Hepatocyte (in vitro differentiated cells): ENCODE measurements at places on chromosomes 6 and 20. TPM values are rescaled to one million over a fixed set of nuclear protein-coding genes. Genes with fewer than 3 reads are reported as not detected.

- H3K36me3 ChIP-seq = no peaks in the 10 kb centered on the region
- no peak overlapping the region for H3K4me3 ChIP-seq
- no peak overlapping the region for H3K27ac ChIP-seq
- peaks cover 4% of the 10 kb centered on the region for H3K4me1 ChIP-seq
Measured at GRCh38 chr6:9711365-9711764, 703.5 kb downstream of the TFAP2A start.

GRCh38 chr6:20182926-20183521, 29.2 kb downstream of the MBOAT1 start:
- H3K4me3 ChIP-seq = no peak overlapping the region
- no peaks in the 10 kb centered on the region for H3K36me3 ChIP-seq
- H3K27ac ChIP-seq = peak overlapping the region; percentile 68
- H3K27me3 ChIP-seq = no peaks in the 10 kb centered on the region
- H3K4me1 ChIP-seq = peaks cover 5% of the 10 kb centered on the region
- peak; percentile 68 for DNase-seq

- no peaks in the 10 kb centered on the region for H3K4me1 ChIP-seq
- H3K27me3 ChIP-seq = no peaks in the 10 kb centered on the region
- DNase-seq = no peak
- no peak overlapping the region for H3K27ac ChIP-seq
- no peak overlapping the region for H3K4me3 ChIP-seq
Measured at GRCh38 chr6:132490024-132490423, 22.9 kb downstream of the STX7 start.

GRCh38 chr6:53280207-53280606, 68.5 kb downstream of the ELOVL5 start:
- no peak for DNase-seq
- H3K27me3 ChIP-seq = no peaks in the 10 kb centered on the region
- H3K4me3 ChIP-seq = no peak overlapping the region
- H3K27ac ChIP-seq = no peak overlapping the region

GRCh38 chr6:91243436-91243835, 656.6 kb upstream of the MAP3K7 start:
- no peaks in the 10 kb centered on the region for H3K36me3 ChIP-seq
- H3K27ac ChIP-seq = no peak overlapping the region
- no peaks in the 10 kb centered on the region for H3K4me1 ChIP-seq
- H3K4me3 ChIP-seq = no peak overlapping the region
- no peaks in the 10 kb centered on the region for H3K27me3 ChIP-seq

- H3K4me1 ChIP-seq = no peaks in the 10 kb centered on the region
- H3K4me3 ChIP-seq = no peak overlapping the region
- H3K27me3 ChIP-seq = peaks cover 7% of the 10 kb centered on the region
- H3K27ac ChIP-seq = no peak overlapping the region
Measured at GRCh38 chr20:25160897-25161296, 34.6 kb upstream of the ENTPD6 start.

The MCCD1 gene
- total RNA-seq = 0.47 and 1.2 TPM in 2 replicates

The MYH7B gene
- total RNA-seq = 0.07 TPM in 1 of 2 replicates, not detected in the other
